Suppressor macrophage (primary cell): ENCODE measurements at places on chromosomes 1 and 21.

GRCh38 chr1:153929981-153930948, 7.5 kb upstream of the GATAD2B start:
- no peak for DNase-seq

DNA sequence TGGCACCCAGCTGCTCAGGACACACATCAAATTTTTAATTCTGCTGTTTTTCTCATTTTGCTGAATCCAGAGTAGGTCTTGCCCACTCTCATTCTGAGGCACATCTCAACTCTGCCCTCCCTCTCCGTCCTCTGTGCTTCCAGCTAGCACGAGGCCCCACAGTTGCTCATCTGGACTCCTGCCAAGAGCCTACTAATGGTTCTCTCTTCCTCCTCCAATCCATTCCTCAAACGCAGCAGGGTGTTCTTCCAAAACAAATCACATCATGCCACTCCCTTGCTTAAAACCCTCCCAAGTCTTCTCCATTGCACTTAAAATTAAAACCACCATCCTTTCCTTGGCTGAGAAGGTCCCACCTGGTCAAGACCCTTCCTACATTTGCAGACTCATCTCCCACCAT, 49.8 kb upstream of the SCAF4 start:
- peak; percentile 83 for DNase-seq

DNA sequence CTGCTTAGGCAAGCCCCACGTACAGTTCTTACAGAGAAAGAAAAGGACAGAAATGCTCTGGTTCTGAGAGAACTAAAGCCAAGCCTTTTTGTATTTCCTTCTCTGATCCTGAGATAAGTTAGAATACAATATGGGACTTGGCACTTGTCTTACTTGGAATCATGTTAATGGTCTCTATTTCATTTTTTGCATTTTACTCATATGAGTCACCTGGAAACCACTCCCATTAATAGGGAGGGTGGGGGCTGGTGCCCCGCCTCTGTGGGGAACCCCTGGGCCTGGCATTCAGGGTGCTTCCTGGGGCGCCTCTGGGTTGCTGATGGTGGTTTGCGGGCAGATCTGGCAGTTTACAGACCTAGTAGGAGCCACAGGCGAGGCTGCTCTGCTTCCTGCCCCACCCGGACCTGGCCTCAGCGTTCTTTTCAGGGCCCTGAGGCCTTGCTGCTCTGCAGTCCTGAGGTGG, 26.7 kb downstream of the TSPAN2 start:
- DNase-seq = no peak

DNA sequence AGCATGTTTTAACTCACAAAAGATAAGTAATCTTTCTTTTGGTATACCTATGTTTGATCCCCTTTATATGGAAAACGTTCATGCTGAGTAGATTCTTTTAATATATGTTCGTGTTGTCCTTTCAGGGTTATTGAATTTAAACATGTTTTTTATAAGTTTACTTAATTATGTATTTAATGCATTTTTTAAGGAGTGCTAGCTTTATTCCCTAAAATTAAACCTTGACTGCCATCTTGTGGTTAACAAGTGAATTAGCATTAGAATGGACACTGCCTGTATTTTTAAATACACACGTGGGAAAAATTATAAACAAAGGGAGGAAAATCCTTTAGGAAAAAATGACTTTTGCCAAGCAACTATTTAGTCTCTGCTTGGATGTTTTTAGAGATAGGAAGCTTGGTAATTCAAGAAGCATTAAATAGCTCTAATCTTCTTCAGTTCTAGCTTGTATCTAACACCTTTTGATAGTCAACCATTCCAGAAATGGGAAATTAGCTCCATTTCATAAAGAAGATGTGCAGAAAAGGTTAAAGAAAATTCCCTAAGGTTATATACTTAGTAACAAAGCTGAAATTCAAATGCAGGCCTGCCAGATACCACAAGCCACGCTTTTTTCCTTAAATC, 43.0 kb downstream of the UBE2U start:
- peak; percentile 77 for DNase-seq

DNA sequence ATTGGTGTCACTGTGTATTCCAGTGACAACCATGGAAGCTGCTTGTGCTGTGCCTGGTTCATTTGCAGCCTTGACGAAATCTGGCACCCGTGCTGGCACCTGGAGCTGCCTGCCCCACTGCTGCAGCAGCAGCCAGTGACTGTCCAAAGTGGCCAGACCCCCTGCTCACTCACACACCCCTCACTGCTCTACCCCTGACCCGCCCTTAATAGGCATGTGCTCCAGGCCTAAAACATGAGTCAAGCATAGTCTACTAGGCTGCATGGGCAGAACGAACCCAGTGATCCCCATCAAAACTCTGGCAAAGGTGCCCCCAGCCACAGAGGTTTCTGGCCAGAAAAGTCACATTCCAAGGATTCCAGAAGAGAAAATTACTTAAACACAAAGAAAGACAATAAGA, 7.7 kb downstream of the PRAMEF1 start:
- DNase-seq = no peak
